ENCODE measurements at places on chromosomes 7 and 10. TPM values are rescaled to one million over a fixed set of nuclear protein-coding genes. Genes with fewer than 3 reads are reported as not detected.

Gene TM9SF3
- 73.7 TPM for total RNA-seq

Gene PGAM2
- not detected for total RNA-seq

Gene ACSM6
- 0.52 TPM for total RNA-seq

Gene CTTNBP2
- total RNA-seq: 18.5 TPM
